Cardiac septum (tissue), 1 donor: ENCODE measurements at places on chromosomes 2 and 18. TPM values are rescaled to one million over a fixed set of nuclear protein-coding genes. Genes with fewer than 3 reads are reported as not detected.
A peak's percentile ranks its signal among the peaks of the same experiment; 100 is the strongest.

DNA sequence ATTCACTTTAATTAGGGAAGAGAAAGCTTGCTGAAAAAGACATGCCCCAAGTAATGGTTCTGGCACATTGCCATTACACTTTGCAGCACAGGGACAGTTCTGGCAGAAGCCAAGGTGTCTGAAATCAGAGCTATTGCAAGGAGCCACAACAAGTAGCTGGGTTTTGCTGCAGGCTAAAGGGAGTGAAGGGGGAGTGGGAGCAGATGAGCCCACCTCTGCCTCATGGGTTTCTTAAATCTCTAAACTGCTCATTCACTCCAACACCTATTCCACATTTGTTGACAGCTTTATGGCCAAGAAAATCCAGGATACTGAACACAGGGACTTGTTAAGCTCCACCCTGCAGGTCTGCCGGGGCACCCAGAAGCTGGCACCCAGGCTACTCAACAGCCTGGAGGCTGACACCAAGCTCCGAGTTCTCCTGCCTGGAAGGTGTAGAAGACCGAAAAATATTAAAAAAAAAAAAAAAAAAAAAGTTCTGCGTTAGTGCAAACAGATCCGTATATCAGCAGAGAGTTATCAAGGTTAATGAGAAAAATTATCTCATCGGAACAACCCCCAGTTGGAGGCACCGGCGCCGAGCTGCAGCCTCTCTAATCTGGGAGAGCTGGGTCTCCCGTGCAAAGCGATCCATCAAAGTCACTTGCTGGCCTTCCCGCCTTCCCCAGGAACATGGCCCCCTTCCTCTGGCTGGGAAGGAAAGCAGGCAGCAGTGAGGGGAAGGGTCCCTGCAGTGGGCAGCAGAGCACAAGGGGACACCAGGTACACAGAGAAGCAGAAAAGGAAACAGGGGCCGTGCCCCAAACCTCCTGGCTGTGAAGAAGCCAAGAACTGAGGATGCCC lies 123.7 kb downstream of the HNMT start:
- DNase-seq: no peak

GRCh38 chr2:118118479-118118878 lies 30.2 kb downstream of the INSIG2 start:
- DNase-seq: no peak

GRCh38 chr2:72803626-72804320 lies 22.1 kb downstream of the EXOC6B start:
- no peak for DNase-seq

GRCh38 chr2:161713706-161714105 lies 89.5 kb downstream of the SLC4A10 start:
- DNase-seq: no peak

DNA sequence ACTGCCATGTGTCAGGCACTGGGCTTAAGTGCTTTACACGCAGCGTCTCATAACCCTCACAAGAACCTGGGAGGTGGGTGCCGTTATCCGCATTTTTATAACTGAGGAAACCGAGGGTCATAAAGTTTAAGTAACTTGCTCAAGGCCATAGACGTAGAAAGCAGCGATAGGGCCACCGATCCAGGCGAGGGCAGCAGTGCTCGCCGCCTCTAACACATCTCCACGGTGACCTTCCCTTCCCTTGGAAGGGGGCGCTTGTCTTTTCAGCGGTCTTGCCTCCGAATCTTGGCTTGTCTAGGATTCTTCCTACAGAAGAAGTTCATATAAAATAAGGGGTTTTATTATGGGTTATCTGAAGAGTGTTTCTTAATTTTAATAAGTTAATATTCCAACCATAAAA lies 186.6 kb downstream of the GBX2 start:
- DNase-seq: no peak

DNA sequence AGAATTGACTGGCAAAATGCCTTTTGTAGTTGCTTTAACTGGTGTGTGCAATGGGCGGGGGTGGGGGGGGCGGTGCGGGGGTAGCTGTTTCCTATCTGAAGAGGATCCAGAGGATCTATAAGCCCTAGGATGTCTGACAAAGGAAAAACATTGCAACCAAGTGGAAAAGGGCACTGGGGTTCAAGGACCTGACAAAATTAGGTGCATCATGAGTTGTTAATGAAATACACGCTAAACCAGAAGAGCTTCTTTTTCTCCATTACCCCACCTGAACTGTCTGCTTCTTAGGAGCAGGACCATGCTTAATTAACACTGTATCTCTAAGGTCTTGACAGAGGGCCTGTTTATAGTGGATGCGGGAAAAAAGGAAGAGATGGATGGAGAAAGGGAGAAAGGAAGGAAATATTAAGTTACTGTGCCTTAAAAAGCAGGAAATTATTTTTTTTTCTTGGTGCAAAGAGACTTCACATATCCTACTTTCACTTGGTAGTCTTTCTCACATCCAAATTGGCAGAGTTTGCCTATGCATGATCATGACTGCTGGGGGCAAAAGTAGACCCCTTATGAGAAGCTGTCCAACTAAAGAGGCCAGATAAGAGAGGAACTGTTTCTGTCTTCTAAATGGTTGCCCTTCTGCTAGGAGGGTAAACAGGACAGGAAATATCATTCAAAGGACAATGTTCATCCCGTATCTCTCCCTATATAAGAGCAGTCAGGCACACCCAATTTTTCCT lies 4.6 kb downstream of the RND3 start:
- DNase-seq: no peak

DNA sequence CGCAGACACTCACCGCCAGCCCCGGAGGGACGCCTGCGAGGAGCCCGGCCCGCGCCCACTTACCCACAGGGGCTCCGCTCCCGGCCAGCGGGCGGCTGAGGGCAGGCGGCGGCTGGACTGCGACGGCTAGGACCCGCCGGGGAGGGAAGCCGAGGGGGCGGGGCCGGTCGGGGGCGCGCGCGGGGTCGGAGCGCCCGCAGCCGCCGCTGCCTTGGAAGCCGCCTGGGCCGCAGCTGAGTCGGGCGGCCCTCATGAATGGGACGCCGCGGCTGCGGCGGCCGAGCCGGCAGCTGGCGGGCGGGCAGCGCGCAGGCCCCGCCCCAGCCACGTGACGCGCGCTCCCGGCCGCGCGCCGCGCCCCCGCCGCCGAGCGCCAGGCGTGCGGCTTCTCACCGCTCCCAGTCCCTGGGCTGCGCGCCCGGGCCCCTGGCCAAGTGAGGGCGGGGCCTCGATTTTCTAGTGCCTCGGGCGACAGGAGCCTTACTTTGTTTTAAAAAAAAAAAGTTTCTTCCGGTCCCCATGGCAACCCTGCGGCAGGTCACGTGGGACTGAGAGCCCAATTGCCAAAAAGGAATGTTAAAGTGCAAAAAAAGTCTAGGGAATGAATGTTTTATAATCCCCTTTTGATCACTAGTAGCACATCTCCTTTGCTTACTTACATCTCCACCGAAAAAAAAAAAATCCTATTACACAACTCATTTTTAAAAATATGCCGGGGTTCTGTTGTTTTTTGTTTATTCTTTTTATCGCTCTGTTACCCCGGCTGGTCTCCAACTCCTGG lies at the start of gene LPIN2:
Gene LPIN2 (minus strand): TSS at position 121 of the 781 bp plus-strand sequence. CDS start 52,304 bp downstream, outside the sequence.
- DNase-seq: peak; percentile 99

DNA sequence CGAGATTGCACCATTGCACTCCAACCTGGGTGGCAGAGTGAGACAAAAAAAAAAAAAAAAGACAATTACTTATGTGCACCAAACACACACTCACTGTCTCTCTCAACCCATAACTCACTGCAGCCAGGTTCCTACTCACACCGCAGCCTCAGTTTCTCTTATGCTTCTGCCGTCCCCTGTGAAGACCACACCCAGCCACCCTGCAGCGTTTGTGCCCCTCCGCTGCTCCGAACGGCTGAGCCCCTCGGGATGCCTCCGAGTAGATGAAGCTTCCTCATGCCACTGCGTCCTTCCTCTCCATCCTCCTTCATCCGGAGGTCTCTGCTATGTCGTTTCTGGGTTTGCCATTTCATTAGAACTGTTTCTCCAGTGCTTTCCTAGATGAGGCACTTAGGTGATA lies 160.1 kb downstream of the TWIST2 start:
- DNase-seq: peak; percentile 50

DNA sequence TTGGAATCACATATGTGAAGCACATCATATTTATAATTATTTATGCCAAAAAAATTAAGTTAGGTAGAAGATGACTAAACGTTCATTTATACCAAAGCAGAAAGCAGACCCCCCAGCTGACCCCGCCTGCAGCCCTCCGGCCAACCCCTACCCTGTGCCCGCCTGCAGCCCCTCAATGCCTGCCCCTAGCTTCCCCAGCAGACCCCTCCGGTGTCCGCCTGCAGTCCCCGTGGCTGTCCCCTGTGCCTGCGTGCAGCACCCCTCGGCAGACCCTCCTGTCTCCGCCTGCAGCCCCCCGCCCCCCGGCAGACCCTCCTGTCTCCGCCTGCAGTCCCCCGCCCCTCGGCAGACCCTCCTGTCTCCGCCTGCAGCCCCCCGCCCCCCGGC lies 136.2 kb downstream of the NFATC1 start:
- DNase-seq: peak; percentile 35

GRCh38 chr2:217795706-217796465 lies 206.9 kb downstream of the TNS1 start:
- no peak for DNase-seq

Gene MSTN
- 1.1 TPM for total RNA-seq

DNA sequence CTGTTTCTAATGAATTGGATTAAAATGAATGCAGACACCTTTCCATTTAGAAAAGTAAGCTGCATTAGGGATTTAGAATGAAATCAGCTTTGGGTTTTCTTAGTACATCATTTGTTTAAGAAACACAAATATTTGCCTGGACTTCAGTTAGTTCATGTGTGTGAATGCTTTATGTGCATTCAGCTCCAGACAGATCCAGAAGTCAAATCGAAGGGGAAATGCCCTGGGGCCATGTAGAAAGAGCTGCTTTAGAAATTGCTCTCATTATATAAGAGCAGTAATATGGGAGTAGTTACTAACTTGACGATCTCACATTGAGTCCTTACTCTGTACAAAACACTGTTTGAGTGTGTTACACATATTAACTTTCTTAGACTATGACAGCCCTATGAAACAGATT lies 88.0 kb upstream of the TTC39C start:
- no peak for DNase-seq

- DNase-seq: no peak
These were observed 102.4 kb downstream of the ICA1L start for GRCh38 chr2:202769201-202769600.

Gene DOK6
- 10.6 TPM for total RNA-seq

- DNase-seq: no peak
These were observed 228.0 kb upstream of the ID2 start for GRCh38 chr2:8453904-8454302.

DNA sequence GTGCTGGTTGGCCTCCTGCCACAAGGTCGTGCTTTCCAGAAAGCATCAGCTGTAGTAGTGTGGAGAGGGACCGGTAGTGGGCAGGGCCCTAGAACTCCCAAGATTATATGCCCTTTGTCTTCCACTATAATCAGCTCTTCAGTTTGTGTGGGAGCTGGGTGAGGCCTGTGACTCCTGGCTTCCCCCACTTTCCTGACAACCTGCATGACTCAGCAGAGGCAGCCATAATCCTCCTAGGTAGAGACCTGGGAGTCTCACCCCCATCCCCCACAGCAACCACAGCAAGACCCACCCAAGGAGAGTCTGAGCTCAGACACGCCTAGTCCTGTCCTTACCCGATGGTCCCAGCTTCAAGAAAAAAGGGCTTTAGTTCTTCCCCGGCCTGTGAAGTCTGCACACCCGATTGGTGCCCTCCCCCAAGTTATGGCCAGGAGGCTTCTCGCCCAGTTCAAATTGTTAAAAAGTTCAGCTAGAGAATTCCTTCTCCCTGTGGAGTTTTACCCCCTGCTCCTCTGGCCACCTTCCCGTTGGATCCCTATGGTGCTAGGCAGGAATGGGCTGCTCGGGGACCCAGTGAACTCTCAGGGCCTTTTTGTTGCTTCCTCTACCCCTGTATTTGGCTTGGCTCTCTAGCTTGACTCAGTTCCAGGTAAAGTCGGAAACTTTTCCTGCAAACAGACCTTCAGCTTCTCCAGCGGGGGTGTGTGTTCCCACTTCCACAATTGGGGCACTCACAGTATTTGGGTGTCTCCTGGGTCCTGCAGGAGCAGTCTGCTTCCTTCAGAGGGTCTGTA lies 57.8 kb upstream of the FAM237A start:
- DNase-seq: no peak

GRCh38 chr2:175872721-175873120 lies 129.3 kb downstream of the LNPK start:
- no peak for DNase-seq

- DNase-seq: no peak
These were observed 40.7 kb downstream of the CMPK2 start for GRCh38 chr2:6824962-6825361.

DNA sequence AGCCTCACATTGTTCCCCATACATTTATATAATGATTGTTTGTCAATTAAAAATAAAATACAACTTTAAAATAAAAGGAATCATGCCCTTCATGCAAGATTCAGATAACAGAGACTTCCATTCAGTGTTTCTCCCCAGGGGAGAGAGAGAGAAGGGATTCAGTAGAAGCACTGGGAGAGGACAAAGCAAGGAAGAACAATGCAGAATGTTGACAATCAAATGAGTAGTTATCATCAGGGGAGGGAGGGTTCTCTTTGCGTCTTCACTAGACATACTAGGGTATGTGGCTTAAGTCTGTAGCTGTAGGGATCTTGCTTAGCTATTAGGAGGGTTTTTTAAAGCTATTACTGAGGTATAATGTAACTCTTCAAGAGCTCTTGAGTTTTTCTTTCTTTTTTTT lies 30.7 kb downstream of the FSHR start:
- DNase-seq: no peak

Gene MAL
- total RNA-seq: 8.3 TPM

Gene EVX2
- not detected for total RNA-seq

- DNase-seq: no peak
These were observed 7.6 kb upstream of the ZFAND2B start for GRCh38 chr2:219198974-219199373.

- DNase-seq: no peak
These were observed 260.7 kb downstream of the AGAP1 start for GRCh38 chr2:235754357-235755207.

DNA sequence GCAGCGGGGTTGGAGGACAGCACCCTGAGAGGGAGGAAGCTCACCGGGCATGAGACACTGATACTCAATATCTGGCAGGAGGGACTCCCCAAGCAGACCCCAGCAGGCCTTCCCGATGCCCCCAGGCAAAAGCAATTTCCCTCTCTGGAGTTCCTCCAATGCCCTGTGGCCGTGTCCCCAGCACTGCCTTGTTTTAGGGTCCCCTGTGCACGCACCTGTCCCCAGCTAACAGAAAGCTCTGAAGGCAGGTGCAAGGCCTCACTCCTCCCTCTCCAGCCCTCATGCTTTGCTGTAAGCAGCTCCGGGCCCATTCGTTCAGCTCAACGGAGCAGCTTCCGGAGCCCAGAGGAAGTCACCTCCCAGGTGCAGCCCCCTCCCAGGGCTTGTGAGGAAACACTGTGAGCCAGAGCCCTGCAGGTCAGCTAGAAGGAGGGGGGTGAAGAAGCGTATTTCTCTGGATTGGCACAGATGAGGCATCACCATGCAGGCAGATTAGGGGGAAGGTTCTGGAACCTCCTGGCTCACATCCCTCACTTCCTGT lies 50.3 kb upstream of the ID2 start:
- DNase-seq: peak; percentile 53

Gene UGT1A10
- not detected for total RNA-seq

Gene CELF4
- 0.24 TPM for total RNA-seq

GRCh38 chr18:74414953-74415515 lies 42.1 kb downstream of the DIPK1C start:
- DNase-seq: no peak
